ENCODE measurements at places on chromosomes 7 and 10.

GRCh38 chr10:71504168-71504567 lies 107.4 kb downstream of the CDH23 start:
- DNase-seq = no peak

GRCh38 chr10:59314268-59314667 lies 48.1 kb downstream of the FAM13C start:
- no peak for DNase-seq

- DNase-seq = peak; percentile 12
Measured at GRCh38 chr7:7554021-7554432, 12.7 kb upstream of the MIOS start.

DNA sequence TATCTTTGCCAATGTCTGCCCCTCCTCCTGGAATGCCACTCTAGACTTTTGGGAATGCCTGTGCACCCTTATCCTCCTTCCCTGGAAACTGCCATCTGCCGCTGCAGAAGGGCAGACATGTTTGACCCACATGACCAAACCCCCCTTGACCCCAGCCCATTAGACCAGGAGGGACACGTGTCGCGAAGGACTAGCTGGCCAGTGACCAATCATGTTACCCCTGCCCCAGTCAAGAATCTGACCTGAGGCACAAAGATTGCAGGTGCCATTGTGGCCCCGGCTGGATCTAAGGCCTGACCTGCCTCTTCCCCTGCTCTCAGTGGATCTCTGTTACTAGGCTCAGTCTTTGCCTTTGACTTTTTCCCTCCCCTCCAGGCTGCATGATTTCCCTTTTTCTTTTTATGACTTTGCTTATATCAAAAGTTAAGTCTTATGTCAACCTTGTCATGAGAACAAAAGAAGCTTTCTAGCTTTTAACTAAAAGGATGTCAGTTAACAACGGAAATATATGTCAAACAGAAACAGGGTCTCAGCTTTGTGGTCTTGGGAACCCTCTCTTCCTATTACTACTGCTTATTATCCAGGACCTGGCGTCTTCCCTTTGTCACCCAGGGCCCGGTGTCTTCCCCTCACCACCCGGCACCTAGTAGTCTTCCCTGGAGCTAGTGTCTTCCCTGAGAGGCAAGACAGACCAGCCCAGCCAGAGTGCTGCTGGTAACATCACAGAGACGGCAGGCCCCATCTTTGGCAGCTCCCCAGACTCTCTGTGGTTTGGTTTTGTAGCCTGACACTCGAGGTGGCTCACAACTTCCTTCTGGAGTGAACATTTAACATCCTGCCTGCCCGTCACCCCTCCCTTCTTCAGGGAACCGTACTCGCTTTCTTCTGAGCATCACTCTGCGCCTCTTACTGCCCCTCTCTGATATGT lies 24.4 kb upstream of the PPIF start:
- no peak for DNase-seq

DNA sequence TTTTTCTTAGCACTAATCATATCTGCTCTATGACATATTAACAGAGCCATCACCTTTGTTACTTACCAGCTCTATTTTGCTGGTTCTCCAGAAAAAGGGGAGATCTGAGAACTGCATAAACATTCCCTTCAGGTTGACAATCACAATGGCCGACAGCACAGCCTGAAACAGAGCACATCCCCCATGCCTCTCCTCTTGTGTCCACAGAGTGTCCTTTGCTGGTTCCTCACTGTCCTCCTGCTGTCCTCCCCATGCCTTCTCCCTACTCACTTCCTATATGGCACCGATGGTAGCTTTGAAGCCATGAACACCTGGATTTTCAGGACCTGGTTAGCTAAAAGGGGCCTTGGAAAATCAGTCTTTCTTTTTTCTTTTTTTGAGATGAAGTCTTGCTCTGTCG lies 41.8 kb downstream of the PSMC2 start:
- DNase-seq = no peak

DNA sequence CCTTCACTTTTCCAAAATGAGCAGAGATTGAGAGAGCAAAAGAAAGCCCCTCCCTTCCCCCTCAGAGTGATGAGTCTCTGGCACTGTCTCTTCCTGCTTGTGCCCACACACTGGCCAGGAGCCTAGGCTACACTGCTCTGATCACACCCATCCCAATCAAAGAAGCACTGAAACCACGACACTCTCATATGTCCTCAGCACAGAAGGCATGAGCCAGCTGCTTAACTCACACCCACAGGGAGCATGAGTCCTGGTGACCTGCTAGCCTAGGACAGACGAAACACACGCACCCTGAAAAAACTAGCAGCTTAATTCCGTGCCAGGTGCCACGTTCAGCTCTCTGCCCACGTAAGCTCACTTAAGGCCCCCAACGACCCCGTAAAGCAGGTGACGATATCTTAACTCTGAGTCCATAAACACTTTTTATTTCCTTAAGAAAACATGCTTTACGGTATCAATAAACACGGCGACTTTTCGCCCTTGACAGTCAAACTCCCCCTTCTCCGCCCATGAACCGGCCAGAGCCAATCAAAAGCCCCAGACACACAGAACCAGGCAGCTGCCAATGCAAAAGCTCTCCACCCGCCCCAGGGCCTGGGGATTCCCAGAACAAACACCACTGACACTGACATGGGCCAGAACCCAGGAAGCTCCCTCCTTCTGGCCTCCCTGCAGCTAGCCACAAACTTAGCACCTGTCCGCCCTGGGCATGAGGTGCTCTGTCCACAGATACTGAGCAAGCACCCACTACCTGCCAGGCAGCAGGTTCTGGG lies 69.0 kb downstream of the TNRC18 start:
- no peak for DNase-seq

GRCh38 chr7:100719523-100720278 lies 567 bp upstream of the EPO start:
- no peak for DNase-seq

GRCh38 chr7:71488308-71488707 lies 356.4 kb downstream of the GALNT17 start:
- no peak for DNase-seq

GRCh38 chr7:98811299-98811698 lies 58.5 kb downstream of the TMEM130 start:
- no peak for DNase-seq

DNA sequence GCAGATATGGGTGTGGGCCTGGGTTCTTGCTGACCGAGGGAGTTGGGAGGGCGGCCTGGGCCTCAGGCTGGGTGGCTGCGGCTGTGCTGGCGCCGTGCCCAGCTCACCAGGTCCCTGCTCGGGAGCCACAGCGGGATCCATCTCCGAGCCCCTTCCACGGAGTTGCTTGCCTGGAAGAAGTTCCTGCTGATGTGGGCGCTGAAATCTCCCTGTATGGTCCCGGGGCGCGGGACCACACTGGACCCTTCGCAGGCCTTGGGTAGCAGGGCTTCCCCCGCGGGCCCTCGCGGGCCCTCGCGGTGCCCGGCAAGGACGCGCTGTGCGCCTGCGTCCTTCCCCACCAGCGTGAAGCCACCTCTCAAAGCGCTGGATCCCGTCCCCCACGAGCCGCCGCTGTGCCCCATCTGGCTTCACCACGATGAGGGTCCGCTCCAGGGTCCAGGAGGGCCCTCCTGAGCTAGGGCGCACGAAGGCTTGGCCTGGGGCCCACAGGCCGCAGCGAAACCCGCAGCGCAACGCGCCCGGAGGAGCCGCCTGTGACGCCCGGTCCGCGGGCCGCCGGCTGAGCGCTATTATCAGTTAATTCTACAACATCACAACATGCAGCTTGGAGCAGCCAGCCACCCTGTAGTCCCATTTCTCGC lies 31.5 kb downstream of the RAB19 start:
- DNase-seq = no peak

GRCh38 chr7:21023841-21024484 lies 237.3 kb upstream of the SP8 start:
- DNase-seq = no peak

GRCh38 chr7:118289476-118289875 lies 65.0 kb downstream of the ANKRD7 start:
- no peak for DNase-seq

Measured in SK-N-MC (cell line).